ENCODE measurements at places on chromosomes 1 and 21.

- no peak for DNase-seq
These were observed 187.5 kb downstream of the PDE4B start for GRCh38 chr1:65980237-65980636.

- DNase-seq, result no peak
These were observed 206.1 kb upstream of the GALNT2 start for GRCh38 chr1:229860926-229861325.

- no peak for DNase-seq
These were observed 87.5 kb upstream of the KCTD3 start for GRCh38 chr1:215479567-215479966.

- DNase-seq, result no peak
These were observed 692 bp upstream of the RALGPS2 start for GRCh38 chr1:178724376-178724727.
